ENCODE measurements at places on chromosomes 1 and 21. TPM values are rescaled to one million over a fixed set of nuclear protein-coding genes. Genes with fewer than 3 reads are reported as not detected.

SPRR1A gene
- total RNA-seq, result not detected

HCRTR1 gene
- total RNA-seq, result not detected

RNU1-3 gene
- total RNA-seq, result under 0.01 TPM

CLCA4 gene
- total RNA-seq, result not detected

MACF1 gene
- total RNA-seq, result 297 TPM

SYF2 gene
- total RNA-seq, result 81.7 TPM

CEP104 gene
- total RNA-seq, result 27.9 TPM

SOD1 gene
- 330 TPM for total RNA-seq

IGSF9 gene
- not detected for total RNA-seq

EDARADD gene
- total RNA-seq, result not detected

PLXNA2 gene
- total RNA-seq, result 37.5 TPM

LDLRAD2 gene
- total RNA-seq, result not detected

ARHGEF16 gene
- 3.4 TPM for total RNA-seq

NLRP3 gene
- 3.4 TPM for total RNA-seq

B3GALT6 gene
- total RNA-seq, result 7.2 TPM

PGLYRP4 gene
- not detected for total RNA-seq

RGS8 gene
- total RNA-seq, result not detected

SFT2D2 gene
- total RNA-seq, result 40.1 TPM
